GM23248 (cell line): ENCODE measurements at places on chromosomes 6 and 20.
A peak's percentile ranks its signal among the peaks of the same experiment; 100 is the strongest.

DNA sequence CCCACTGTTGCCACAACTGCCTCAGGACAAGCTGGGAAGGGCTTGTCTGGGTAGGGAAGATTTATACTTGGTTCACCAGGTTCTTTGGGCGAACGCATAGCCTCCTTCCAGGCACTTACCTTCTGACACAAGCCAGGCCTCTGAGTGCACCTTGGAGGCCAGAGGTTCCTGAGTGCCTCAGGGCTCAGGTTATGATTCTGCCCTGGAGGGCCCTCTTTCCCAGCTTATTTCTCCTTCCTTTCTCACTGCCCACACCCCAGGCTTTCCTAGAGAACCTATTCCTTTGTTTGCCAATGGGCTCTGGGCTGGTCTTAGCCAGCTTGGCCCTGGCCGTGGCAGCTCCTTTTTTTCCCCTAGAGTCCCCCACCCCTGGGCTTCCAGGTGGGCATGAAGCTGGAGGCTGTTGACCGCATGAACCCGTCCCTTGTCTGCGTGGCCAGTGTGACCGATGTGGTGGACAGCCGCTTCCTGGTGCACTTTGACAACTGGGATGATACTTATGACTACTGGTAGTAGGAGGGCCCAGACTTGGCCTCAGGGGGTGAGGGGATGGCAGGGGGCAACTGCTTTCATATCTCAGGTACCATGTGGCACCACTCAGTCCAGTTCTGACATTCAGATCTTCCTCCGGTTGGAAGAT lies 25.0 kb downstream of the L3MBTL1 start:
- DNase-seq: no peak

GRCh38 chr6:27392623-27393022 lies 4.1 kb downstream of the ZNF391 start:
- DNase-seq: no peak

DNA sequence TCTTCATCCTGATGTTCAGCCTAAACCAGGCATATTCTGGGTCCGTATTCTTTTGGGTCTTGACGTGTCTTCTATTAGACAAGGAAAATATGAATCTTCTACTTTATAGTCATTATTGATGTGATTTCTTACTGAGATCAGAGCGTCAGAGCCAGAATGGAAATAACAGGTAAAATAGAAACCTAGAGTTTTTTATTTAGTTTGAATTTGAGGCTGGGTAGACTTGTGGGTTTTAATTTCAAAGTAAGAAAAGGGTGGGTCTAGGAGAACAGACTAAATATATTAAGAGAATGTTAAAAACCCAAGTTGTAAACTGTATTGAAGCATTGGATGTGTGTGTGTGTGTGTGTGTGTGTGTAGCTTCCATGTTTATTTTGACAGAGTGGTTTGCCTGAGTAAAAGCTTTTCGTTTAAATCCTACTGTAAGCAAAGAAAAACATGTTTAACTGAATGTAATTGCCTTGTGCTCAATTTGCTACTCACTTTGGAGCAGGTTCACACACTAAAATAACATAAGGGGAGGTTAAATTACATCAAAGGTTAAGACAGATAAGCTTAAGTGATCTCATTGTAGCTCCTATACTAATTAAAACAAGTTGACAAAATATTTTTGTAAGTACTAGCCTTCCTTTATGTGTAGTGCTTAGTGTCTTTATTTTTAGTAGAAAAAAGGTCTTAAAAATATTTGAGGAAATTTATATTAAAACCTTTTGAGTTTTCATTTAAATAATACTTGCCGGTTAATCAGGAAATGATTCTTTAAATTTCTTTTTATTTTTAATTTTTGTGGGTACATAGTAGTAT lies 17.4 kb downstream of the HECA start:
- no peak for DNase-seq

GRCh38 chr6:126682440-126682839 lies 342.5 kb downstream of the CENPW start:
- DNase-seq: peak; percentile 36

- peak; percentile 76 for DNase-seq
These were observed 4.4 kb upstream of the RPS21 start for GRCh38 chr20:62382306-62383198.

DNA sequence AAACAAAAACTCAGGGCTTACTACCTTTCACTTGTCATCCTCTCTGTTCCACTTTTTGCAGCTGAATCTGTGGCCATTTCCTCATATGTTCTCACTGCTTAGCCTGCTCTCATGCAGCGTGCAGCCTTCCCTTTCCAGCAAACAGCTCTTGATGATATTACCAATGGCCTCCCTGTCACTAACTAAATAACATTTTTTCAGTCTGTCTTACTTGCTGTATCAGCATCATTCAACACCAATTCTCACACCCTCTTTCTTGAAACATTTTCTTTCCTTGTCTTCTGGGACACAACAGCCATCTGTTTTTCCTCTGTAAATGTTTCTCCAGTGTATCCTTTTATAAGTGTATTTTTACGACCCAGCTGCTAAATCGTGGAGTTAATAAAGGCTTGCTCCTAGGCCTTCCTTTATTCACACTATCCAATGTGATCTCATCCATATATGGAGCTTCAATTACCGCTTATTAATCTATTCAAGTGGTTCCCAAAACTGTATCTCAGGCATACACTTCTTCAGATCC lies 523.6 kb upstream of the RNF217 start:
- DNase-seq: no peak

DNA sequence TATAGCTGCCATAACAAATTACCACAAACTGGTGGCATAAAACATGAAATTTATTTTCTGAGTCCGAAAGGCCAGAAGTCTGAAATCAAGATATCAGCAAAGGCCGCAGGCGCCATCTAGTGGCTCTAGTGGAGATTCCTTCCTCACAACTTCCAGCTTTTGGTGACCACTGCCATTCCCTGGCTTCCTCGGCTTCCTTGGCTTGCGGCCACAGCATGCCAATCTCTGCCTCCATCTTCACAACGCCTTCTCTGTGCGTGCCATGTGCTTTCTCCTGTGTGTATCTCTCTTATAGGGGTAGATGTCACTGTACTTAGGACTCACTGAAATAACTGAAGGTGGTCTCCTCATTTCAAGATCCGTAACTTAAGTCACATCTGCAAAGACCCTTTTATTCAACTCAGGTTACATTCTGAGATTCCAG lies 5.4 kb upstream of the PLAGL1 start:
- peak; percentile 88 for DNase-seq
